ENCODE measurements at places on chromosomes 7 and 10.
A peak's percentile ranks its signal among the peaks of the same experiment; 100 is the strongest.

- DNase-seq = no peak
These were observed 691.0 kb upstream of the SORCS1 start for GRCh38 chr10:107855301-107856046.

GRCh38 chr10:15681076-15681475 lies 38.6 kb downstream of the ITGA8 start:
- no peak for DNase-seq

- DNase-seq = no peak
These were observed 66.0 kb downstream of the IPMK start for GRCh38 chr10:58201704-58202103.

GRCh38 chr10:98953251-98953650 lies 282.4 kb downstream of the HPSE2 start:
- no peak for DNase-seq

DNA sequence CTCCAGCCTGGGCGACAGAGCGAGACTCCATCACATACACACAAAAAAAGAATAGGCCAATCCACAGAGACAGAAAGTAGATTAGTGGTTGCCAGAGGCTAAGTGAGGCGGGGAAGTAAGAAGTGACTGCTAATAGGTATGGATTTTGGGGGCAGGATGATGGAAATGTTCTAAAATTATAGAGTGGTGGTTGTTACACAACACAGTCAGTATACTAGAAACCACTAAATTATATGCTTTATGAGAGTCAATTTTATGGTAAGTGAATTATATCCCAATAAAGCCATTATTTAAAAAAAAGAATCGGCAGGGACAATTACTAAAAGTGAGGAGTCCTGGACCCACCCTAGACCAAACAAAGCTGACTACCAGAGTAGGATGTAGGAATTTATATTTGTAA lies 24.3 kb downstream of the DENND2A start:
- DNase-seq = no peak

DNA sequence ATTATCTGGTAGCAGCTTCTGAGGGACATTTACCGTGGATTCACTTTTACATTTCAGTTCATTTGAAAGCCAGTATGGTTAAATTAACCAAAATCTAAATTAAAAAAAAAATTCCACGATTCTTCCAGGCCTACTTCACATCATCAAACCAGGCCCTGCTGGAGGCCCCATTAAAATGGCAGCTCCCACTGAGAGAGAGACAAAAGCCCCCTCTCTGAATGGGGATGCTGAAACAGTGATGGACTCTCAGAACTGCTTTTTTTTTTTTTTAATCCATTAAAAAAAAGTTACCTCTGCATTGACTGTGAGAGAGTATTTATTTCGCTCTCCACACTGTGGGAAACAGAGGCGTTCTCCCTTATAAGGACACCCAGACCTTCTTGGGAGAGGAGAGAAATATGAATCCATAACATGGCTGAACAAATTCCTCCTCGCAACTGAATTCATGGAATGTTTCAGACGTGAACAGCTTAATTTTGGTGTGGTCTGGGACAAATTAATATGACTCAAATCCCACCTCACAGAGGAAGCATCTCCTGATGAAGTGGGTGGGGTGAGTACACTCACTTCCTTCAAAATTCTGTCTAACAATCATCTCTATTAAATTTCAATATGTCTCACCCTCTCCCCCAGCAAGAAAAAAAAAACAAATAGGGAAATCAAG lies 73.5 kb downstream of the SAMD9 start:
- no peak for DNase-seq

GRCh38 chr7:134726581-134726980 lies 52.9 kb upstream of the CALD1 start:
- DNase-seq = no peak

DNA sequence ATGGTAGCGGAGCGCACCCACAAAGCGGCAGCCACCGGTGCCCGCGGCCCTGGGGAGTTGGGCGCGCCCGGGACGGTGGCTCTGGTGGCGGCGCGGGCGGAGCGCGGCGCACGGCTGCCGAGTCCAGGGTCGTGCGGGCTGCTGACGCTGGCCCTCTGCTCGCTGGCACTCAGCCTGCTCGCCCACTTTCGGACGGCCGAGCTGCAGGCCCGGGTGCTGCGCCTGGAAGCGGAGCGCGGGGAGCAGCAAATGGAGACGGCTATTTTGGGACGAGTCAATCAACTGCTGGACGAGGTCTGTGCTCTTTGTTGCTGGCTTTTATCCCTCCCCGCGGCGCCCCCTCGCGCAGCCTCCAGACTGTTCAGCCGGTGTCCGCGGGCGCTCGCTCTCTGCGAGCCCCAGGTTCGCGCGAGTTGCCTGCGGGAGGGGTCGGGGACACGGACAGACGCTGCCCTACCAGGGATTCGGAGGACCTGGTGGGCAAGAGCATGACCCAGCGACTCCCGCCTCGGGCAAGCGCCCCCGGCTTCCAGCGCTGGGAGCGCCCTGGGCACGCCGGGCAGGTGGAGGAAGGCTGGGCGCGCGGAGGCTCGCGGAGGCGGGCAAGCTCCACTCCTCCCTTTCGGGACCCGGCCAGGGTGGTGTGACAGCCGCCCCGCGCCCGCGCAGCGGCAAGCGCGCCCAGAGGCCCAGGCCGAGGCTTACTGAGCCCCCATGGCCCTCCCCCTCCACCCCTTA lies 887 bp downstream of the COL13A1 start:
- DNase-seq = peak; percentile 55

DNA sequence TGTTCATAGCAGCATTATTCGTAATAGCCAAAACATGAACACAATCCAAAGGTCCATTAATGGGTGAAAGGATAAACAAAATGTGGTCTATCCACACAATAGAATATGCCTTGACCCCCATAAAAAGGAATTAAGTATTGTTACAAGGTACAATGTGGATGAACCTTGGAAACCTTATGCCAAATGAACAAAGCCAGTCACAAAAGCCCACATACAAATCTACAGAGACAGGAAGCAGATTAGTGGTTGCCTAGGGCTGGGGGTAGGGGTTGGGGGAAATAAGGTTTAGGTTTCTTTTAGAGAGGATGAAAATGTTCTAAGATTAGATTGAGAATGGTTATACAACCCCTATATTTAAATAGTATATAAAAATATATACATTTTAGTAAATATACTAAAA lies 34.8 kb downstream of the PIP4K2A start:
- DNase-seq = no peak

DNA sequence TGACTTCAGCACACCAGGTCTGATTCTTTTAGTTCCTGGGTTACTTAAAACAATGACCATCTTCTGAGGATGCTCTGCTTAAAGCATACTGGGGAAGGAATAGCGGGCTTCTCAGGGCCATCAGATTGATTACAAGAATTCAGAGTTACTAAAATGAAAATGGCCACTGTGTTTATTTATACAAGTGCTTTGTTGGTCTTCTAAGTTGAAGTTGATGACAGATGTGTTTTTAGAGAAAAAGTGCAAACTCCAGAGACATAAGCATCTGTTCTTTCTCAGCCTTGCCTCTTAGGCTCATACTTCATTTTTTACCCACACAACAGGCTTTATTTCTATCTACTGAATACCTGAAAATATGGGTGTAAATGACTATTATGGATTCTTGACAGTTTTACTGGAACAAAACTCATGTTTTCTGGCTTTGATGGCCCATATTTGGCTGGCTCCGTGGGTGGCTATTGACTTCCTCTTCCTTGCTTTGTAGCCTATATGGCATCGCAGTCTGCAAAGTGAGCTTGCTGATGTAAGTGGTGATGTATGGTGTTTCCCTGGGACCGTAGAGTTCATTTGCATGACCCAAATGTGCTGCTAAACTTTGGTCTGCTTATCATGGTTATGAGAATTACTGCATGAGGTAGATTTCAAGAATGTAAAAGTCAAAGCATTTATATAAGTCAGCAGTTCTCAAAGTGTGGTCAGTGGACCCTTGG lies 121.3 kb downstream of the BMPER start:
- no peak for DNase-seq

DNA sequence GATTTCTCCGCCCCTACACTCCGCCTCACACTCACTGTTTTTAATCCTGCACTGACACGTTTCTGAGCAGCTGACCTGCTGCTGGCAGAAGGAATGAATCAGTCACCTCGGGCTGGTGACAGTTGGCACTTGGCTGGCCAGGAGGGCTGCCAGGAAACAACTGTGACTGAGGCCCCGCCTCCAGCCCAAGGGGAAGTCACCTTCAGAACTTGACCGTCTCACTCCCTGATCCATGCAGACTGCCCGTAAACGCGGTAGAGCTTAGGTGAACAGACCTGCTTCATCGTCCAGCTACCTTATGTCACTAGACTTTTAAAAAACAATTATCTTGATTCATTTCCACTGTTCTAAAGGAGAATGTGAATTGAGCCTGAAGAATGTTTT lies 107.5 kb downstream of the DOCK1 start:
- DNase-seq = peak; percentile 80

GRCh38 chr7:159091041-159091440 lies 53.6 kb downstream of the VIPR2 start:
- DNase-seq = no peak

DNA sequence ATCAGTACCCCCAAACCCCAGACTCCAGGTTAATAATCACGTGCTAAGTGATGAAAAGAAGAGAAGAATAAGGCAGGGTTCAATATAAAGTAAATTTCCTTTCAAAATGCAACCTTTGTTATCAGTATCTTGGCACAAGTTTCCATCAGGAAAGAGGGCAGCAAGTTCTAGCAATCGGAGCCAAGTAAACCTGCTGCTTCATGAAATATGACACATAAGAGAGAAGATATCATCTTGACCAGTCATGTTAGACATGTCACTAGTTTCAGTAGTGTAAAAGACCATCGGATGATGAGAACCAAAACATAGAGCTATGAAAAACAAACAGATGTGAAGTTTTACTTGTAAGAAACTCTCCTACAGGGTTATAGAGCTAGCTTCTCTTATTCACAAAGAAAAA lies 44.0 kb downstream of the AASS start:
- no peak for DNase-seq

- no peak for DNase-seq
These were observed 1.6 kb downstream of the SAMD9L start for GRCh38 chr7:93146472-93147141.

GRCh38 chr10:71526653-71527052 lies 129.9 kb downstream of the CDH23 start:
- DNase-seq = no peak

- no peak for DNase-seq
These were observed 563.0 kb downstream of the PARD3 start for GRCh38 chr10:34252111-34252510.

GRCh38 chr7:140294454-140294853 lies 103.9 kb downstream of the SLC37A3 start:
- no peak for DNase-seq

DNA sequence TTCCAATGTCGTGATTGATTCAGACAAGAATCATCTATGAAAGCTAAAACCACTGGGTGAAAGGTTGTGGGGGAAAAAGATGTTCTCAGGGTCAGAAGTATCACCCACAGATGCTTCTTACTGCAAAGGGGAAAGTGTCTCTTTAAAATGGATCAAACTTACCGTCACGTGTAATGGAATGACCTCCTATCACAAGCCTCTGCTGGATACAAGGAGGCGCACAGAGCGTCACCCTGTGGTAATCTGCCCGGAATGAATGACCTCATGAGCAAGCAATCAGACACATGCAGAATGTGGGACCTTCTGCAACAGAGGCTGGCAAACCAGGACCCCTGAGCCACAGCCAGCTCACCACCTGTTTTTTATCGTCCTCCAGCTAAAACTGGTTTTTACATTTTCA lies 33.0 kb downstream of the WIPF3 start:
- peak; percentile 64 for DNase-seq

- no peak for DNase-seq
These were observed 61.7 kb upstream of the ZMIZ1 start for GRCh38 chr10:79007018-79007417.

DNA sequence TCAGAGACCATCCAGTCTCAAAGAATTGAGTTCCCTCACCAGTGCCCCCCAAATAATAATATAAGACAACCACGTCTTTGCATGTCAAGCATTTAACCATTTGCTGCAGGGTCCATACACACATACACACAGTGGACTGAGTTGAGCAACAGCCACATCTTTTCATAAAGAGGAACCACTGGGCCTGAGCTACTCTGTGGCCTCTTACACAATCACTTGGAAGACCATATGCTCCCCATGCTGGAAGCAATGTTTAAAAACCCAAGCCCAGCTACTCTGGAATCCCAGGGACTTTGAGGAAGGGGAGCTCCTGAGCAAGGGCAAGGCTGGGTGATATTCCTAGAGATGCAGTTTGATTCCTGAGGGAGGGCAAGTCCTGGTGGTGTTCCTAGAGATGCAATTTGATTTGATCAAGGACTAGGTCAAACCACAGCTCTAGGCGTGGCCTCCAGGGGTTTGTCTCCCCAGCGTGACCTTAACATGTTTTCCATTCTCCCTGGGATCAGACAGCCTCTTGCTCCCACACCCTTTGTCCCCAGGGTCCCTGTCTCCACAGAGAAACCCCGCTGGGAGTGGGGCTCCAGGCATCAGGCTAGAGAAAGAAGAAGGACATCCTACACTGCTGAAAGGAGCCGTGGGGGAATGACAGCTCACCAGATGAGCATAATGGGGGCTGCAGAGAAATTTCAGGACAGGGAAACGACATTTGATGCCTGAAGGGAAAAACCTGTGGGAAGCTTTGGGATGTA lies 376.2 kb upstream of the MGMT start:
- DNase-seq = no peak

DNA sequence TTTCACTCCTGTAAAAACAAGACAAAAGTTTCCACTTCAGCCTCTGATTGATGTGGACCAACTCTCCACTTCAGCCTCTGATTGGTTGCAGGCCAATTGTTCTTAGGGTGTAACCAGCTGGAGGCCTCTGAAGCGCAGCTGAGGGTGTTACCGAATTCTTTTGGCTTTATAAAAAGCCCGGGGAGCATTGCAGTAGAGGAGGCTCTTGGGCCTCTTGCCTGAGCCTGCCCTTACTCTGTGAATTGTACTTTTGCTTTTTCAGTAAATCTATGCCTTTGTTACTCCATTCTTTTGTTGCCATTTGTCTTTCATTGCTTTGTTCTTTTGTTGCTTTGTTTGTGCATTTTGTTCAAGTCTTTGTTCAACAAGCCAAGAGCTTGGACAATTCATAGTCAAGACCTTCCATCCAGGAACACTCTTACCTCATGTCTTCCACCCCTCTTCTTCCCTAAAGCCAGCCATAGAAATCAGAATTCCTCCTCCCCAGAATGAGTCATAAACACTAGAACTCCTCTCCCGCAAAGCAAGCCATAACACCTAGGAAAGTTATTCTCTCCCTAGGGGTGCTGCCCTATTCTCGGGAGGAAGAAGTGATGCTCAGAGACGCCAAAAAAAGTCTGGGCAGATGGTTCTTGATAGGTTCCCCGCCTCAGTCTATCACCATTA lies 53.5 kb upstream of the ARMC3 start:
- DNase-seq = no peak
